ENCODE measurements at places on chromosomes 12 and 14.

DNA sequence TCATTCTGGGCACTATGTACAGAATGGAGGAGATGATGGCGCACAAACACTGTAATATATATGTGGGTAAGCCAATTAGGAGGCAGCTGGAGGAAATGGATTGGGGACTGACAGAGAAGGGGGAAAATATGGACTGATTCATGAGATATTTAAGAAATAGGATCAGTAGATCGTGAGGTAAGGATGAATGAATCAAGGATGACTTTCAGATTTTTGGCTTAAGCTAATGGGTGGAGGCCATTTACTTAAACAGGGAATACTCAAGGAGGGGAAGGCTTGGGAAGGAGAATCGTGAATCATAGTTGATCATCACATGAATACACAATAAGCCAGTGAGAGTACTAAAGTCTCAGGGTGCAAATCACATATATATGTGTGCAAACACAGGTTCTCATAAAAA is 11.2 kb upstream of the GNPNAT1 start:
- DNase-seq: no peak

DNA sequence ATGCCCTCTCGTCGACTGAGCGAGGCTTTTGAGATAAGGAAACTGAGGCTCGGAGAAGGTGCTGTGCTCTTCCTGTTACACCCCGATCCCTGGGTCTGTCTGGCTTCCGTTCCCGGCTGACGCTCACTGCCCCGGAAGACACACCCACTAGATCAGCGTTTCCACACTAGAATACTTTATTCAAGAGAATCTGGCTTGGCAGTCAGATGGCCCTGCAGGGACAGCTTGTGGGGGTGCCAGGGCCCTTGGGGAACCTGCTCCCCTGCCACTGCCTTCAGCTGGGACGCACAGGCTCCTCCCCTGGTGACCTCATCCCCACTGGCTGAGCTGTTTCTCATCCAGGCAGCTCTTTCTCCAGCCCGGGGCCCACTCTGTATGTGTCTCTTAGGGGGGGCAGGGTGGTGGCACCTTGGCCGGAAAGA is 13.7 kb downstream of the PGF start:
- DNase-seq: peak; percentile 84

- no peak for DNase-seq
Measured at GRCh38 chr14:77344377-77344996, 23.7 kb downstream of the GSTZ1 start.

DNA sequence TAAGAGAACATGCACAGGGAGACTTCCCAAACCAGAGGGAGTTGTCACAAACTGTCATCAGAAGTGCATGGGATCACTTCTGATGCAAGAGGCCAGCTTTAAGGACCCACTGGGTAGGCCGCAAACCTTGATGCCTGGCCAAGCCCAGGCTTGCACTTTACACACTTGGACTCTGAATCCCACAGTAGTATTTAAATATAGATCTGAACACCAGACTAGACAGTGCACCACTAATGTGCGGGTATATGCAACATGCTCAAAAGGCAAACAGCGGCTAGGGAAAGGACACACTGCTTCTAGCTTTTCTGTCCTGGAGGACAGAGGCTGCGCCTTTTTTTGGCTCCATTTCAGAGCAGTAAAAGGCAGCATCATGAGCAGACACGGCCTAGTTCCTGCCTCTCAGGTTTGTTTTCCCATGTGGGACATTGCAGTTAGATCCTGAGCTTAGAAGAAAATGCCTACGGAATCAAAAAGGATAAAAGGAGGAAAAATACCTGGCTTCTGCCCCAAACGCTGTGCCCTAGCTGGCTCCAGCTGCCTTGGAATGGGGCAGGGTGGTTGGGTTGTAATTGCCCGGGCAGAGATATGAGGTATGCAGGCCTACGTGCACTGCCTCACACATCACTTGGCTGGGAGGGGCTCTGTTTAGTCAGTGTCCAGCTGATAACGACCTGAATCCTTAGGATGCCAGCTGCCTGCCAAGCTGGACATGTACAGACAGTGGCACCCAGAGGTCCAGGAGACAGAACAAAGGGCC is 84.5 kb upstream of the EGLN3 start:
- DNase-seq: no peak

DNA sequence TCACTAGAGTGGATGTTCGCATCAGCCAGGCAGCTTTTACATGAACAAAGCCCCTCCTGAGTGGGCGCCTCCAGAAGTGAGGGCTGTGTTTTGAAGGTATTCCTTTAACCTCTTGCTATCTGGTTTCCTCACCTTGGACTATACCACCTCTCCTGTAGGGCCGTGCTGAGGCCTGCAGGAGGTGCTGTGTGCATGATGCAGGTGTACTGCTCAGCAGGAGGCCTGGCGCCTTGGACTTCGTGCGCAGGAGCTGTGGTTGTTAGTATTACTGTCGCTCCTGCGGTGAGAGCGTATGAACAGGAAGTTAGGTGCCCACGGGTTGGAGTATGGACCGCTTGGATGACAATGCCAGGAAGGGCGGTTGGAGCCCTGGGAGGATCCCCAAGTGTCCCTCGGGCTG is 130.7 kb downstream of the TSPAN9 start:
- no peak for DNase-seq

DNA sequence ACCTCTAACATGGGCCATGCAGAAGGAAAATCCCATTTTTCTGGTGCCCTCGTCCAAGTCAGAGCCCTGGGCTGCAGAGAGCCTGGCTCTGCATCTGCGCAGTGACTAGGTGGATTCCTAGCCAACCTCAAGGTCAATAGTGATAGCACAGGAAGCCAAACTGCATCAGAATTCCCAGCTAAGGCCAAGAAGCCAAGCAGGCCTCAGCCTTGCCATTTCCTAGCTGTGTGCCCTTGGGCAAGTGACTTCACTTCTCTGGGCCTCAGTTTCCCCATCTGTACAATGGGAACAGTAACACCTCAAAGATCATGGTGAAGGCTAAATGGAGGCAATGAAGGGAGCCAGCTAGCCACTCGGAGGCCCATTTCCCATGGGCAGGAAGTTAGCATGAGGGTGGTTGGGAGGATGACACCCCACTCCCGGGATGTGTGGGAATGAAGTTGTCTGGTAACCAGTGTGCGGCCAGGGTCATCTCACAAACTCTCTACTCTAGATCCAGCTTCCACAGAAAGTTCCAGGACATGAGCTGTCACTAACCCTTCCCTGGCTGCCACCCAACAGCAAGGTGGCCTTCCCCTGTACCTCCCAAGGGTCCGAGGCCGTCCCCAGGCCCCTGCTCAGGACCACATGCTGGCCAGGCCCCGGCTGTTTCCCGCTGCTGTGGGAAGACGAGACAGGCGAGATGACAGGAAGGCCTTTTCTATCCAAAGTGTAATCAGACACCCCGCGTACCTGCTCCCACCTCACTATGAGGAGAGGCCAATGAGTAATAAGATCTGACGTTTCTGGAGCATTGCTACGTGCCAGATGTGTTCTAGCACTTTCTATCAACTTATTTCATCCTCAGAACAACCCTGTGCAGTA is 125.7 kb downstream of the SCARB1 start:
- DNase-seq: no peak

GRCh38 chr12:108454539-108455139 is 60.4 kb upstream of the FICD start:
- no peak for DNase-seq

DNA sequence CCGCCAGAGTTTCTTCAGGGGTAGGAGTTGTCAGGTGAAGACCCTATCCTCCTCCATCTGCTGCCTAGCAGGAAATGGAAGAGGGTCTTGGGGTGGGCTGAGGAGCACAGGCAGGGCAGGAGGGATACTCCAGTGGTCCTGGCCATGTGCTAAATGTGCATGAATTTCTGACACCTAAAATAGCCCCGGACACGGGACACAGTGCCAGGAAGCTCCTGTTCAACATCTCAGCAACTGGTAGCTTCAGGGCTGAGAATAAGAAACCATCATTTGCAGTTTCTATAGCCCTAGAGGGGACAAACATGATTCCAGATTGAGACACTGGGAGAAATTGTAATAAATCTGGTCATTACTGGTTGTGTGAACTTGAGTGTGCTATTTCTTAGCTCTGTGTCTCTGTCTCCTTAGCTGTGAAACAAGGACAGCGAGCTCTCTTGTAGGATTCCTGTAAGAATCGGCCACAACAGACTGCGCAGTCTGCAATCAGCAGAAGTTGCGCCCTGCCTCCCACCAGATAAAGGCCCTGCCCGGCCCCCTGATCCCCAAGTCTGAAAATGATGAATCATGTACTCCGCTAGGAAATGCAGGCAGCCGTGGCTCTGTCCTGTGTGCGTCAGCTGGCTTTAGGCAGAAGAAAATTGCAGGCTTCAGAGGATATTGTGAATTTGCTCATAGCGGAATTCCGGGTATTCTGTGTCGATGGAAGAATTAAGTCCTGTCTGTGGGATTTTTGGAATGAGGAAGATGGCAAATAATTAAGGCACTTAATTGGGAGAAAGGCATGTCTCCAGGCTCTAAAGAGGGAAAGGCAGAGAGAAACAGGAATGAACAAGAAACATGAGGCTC is 35.2 kb upstream of the MEG3 start:
- DNase-seq: no peak

DNA sequence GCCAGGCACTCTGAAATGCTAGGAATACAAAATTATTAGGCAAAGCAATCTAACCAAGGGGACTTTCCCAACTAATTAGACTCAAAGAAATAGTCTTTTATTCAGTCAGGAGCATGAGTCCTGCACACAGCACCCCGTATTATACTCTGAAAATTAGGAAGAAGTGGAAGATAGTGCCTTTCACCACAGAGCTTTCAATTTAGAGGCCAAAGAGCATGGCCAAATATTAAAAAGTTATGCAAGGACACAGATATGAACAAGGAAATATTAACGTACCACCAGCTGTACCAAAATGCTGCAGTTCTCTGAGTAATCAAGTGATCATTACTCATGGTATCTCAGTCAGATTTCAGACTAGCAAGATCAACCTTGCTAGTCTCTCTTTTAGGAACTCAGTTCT is 22.6 kb upstream of the MDM2 start:
- no peak for DNase-seq

DNA sequence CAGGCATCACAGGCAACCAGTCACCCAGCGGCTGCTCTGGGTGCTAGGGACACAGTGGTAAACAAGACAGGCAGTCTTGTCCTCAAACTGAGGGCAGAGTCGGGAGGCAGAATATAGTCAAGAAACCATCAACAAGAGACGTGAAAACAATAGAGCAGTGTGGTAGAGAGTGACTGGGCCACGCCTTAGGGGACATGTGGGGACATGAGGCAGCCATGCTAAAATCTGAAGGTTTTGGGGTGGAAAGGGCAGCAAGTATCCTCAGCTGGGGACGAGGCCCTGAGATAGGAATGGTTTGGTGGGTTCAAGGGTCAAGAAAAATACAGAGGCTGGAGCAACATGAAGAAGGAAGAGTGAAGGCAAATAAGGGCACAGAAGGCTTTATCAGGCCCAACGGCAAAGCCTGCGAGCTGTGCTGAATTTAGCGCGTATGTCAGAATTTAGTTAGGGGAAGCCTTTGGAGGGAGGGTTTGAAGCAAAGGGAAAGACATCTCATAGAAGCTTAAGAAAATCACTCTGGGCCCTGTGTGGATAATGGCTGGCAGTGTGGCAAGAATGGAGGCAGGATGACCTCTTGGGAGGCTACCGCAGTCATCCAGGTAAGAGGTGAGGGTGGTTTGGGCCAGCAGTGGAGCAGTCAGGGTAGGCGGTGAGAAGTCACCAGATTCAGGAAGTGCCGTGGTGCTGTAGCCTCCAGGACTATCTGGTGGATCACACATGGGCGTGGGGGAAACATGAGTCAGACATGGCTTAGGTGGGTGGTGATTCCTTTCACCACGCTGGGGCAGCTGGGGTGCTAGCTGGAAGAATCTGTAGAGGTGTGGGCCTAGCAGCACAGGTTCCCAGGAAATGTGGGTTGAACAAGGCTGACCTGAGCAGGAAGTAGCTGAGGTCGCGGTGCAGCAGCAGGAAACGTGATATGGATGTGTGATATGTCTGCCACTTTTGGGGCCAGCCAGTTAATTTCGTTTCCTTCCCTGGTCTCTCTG is 3.0 kb downstream of the EVL start:
- peak; percentile 80 for DNase-seq

DNA sequence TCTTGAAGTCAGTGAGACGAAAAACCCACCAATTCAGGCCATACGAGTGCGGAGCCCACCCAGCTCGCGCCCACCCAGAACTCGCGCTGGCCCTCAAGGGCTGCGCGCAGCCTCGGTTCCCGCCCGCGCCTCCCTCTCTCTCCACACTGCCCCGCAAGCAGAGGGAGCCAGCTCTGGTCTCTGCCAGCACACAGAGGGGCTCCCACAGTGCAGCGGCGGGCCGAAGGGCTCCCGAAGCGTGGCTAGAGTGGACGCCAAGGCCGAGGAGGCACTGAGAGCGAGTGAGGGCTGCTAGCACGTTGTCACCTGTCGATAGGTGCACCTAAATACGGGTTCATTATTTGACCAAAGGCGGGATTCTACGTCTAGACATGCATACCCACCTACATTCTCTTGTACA is 2.2 kb upstream of the CDKN3 start:
- DNase-seq: no peak

GRCh38 chr14:42011221-42011620 is 404.5 kb downstream of the LRFN5 start:
- DNase-seq: no peak

- DNase-seq: no peak
Measured at GRCh38 chr12:124533456-124533855, 34.0 kb downstream of the NCOR2 start.

DNA sequence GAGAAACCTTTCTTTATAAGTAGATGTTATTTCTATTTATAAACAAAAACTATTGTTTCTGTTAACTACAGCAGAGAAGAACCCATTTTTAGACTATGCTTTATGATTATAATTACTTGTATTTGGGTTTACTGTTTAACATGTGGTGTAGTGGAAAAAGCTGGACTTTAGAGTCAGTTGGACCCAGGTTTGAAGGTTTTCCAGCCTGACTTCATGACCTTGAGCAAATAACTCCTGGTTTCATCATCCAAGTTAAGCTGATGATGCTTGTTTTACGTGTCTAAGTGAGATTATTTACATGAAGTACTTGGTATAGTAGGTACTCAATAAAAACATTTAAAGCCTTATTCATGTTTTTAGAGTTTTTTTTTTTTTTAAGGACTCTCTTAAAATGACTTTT is 221.8 kb upstream of the ARHGAP5 start:
- DNase-seq: no peak

DNA sequence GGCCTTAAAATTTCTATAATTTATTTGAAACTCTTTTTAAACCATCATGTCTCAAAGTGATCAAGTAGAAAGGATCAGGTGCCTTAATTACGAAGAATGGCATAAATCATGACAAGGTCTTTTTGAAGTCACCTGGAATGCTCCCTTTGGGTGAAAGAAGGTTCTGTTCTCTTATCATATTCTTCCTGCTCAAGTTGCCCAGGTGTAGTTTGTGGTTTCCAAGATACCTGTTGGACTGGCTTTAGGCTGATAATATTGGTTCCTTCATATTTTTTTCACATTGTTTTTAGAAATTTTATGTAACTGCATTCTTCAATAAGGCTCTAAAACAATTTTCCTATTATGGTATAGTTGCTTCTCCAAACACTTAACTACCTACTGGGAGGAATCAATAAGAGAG is 29.2 kb downstream of the RASSF3 start:
- no peak for DNase-seq

- DNase-seq: no peak
Measured at GRCh38 chr14:93799617-93799988, 11.3 kb upstream of the PRIMA1 start.

Measured in lower lobe of right lung (tissue), 2 donors.